Fibroblast of lung (primary cell): ENCODE measurements at places on chromosomes 2 and 18. TPM values are rescaled to one million over a fixed set of nuclear protein-coding genes. Genes with fewer than 3 reads are reported as not detected.

- peak; percentile 75 for DNase-seq
Observed at GRCh38 chr2:152298754-152299153, 36.2 kb upstream of the FMNL2 start.

DNA sequence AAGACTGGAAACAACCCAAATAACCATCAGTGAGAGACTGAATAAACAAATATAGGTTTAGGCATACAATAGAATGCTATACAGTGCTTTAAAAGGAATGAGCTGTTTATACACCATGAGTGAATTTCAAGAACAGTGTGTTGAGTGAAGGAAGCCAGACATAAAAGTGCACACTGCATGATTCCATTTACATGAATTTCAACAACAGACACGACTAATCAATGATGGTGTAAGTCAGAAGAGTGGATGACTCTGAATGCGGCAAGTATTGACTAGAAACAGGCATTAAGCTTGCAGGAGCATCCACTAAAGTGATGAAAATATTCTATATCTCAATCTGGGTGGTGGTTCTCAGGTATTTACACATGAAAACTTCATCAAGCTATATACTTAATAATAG, 142.7 kb upstream of the SLC39A10 start:
- no peak for DNase-seq

- peak; percentile 23 for DNase-seq
Observed at GRCh38 chr18:59690186-59690982, 6.8 kb downstream of the CCBE1 start.

DNA sequence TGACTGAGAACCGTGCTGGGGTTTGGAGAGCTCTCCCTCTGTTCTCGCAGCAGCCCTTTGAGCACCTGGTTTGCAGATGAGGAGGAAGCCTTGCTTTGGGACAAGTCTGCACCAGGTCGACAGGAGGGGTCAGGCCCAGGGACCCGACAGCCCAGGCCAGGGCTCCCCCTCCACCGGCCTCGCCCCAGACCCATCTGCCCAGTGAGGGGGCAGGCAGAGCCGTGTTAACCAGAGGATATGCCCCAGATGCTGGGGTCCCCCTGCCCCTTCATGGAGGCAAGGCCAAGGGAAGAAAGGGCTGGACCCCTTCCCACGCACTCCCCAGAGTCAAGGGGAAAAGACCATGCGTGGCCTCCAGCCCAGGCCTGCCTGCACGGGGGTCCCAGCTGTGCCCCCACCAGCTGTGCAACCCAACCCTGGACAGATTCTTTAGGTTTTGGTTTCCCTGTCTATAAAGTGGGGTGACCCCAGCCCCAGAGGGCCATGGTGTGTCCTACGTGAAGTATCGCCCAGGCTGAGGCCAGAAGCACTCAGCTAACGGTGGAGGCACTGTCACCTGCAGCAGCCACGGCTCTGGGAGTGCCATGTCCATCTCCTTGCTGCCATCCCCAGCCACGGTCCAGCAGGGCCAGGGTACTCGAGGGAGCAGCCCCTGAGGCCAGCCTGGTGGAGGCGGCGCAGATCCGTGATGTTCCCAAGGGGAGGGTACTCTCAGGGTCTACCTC, 4.8 kb upstream of the SNED1 start:
- DNase-seq, result no peak

- DNase-seq, result no peak
Observed at GRCh38 chr18:2032036-2032435, 539.3 kb downstream of the METTL4 start.

GRCh38 chr2:1777781-1778180, 33.5 kb upstream of the PXDN start:
- DNase-seq, result no peak

- DNase-seq, result peak; percentile 88
Observed at GRCh38 chr2:158456309-158457066, at the start of the genes CCDC148 and PKP4. Gene CCDC148, minus strand, starts transcription at chr2:158456753. Its CDS starts 314 bp downstream, at chr2:158456439. Gene PKP4, plus strand, starts transcription at chr2:158456952. Its CDS starts 76,233 bp downstream, at chr2:158533185.

DNA sequence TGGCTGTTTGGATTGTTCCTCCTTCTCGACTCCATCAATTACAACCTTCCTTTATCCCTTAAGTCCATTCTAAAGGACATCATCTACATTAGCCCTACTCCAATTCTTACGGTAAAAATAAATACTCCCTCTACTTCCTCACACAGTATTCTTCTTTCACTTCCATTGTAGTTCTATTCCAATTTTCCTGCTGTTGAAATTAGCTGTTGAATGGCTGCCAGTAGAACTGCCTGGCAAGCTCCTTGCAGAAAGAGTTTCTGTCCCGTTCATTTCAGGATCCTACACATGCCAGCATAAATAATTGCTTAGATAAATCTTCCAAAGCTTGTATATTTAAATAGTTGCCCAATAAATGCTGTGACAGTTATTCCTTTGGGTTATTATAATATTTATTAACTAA, 459.3 kb upstream of the TRIB2 start:
- DNase-seq, result peak; percentile 51

DNA sequence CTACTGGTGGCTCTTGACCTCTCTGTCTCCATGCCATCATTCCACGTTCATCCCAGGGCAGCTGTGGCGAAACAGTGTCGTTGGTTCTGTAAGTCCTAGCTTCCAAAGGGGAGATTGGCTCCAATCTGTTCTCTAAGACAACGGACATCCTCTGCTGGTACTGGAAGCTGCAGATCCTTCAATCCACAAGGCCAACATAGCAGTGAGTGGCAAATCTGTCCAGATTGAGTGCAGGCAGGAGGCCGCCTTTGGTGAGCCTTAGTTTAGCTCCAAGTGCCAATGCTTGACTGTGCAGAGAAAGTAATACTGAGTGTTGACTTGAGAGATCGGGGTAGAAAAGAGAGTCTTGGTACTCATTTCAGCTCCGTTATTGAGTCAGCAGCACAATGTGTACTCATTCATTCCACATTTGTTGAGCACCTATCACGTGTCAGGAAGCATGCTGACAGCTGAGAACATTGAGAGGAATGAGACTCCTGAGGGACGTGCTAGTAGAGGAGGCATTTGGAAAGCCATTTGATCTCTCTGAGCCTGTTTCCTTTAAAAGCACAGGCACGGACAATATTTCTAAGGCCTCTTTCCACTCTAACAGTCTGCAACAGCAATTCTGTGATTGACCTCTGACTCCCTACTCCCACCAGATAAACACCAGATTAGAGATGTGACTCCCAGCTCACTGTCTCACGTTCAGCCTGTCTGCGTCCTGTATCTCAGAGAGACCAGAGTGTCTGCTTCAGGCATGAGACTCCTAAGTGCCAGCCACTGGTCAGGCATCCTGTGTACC, 306.0 kb downstream of the CLIP4 start:
- DNase-seq, result no peak

GRCh38 chr2:47002480-47003381, 87.1 kb upstream of the MCFD2 start:
- peak; percentile 35 for DNase-seq

DNA sequence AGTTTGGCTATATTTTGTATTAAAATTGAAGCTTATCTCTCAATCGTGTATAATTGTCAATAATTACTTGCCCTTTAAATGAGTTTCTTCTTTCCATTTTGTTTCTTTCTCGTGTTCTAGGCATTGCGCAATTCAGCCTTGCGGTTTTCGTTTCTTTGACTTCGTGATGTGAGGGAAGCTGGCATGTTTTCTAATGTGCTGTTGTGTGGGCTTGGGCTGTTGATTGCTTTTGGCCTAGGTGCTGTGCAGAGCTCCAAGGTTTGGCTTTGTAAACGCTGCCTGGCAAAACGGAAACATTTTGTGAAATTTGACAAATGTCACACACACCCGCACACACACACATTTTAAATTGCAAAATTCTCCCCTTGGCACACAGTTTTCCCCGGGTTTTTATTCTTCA, 242.6 kb upstream of the TCF4 start:
- DNase-seq, result no peak

GRCh38 chr2:188571543-188572303, 280.0 kb downstream of the GULP1 start:
- DNase-seq, result peak; percentile 6

Gene AMER3
- polyA plus RNA-seq, result not detected in 2 replicates

Gene NDC80
- polyA plus RNA-seq, result 8.3 and 22.5 TPM in 2 replicates

Gene TRAPPC8
- 47.3 and 53.4 TPM in 2 replicates for polyA plus RNA-seq

Gene KIF5C
- polyA plus RNA-seq, result 0.09 and 0.17 TPM in 2 replicates

Gene HMSD
- 0.56 and 4.3 TPM in 2 replicates for polyA plus RNA-seq

Gene LMAN2L
- 24.7 and 28.2 TPM in 2 replicates for polyA plus RNA-seq

Gene RAMP1
- polyA plus RNA-seq, result 3.2 and 3.3 TPM in 2 replicates

Gene CCDC148
- 0.61 and 1.2 TPM in 2 replicates for polyA plus RNA-seq

Gene KCNG2
- polyA plus RNA-seq, result 0.42 and 0.53 TPM in 2 replicates

Gene CD8B
- not detected in 2 replicates for polyA plus RNA-seq

Gene C2orf80
- polyA plus RNA-seq, result not detected in 2 replicates

Gene UGT1A8
- polyA plus RNA-seq, result not detected in 2 replicates

Gene DNAJC5G
- not detected in 2 replicates for polyA plus RNA-seq
